Renal cortical epithelial cell (primary cell): ENCODE measurements at places on chromosomes 2 and 18. TPM values are rescaled to one million over a fixed set of nuclear protein-coding genes. Genes with fewer than 3 reads are reported as not detected.
A peak's percentile ranks its signal among the peaks of the same experiment; 100 is the strongest.

GRCh38 chr2:174444761-174445160, 42.1 kb downstream of the GPR155 start:
- DNase-seq, result no peak

- no peak for DNase-seq
Measured at GRCh38 chr18:76948345-76948744, 126.0 kb downstream of the ZNF236 start.

GRCh38 chr2:13009027-13009642, 292.4 kb downstream of the TRIB2 start:
- peak; percentile 38 for DNase-seq

- no peak for DNase-seq
Measured at GRCh38 chr2:1509271-1510065, 96.2 kb downstream of the TPO start.

- no peak for DNase-seq
Measured at GRCh38 chr2:43169987-43170386, 56.4 kb downstream of the ZFP36L2 start.

- DNase-seq, result no peak
Measured at GRCh38 chr2:217661378-217661777, 341.4 kb downstream of the TNS1 start.

Gene ZBTB7C
- total RNA-seq, result 0.17 and 0.99 TPM in 2 replicates

DNA sequence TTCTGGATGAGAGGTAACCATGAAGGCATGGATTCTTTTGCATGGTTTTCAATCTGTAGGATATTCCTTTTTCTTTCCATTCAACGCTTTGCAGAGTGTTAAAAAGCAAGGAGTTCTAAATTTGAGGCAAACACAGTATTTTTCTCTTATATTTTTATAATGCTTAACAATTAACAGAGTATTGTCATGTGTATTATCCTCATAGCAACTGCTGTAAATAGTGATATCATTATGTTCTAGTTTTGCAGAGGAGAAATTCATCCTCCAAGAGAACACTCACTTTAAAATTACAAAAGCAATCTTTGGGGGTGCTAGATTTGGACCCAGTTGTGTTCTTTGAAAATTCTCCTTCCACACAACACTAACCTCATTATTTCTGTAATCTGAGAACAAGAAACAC, 58.7 kb downstream of the RDH14 start:
- DNase-seq, result no peak

DNA sequence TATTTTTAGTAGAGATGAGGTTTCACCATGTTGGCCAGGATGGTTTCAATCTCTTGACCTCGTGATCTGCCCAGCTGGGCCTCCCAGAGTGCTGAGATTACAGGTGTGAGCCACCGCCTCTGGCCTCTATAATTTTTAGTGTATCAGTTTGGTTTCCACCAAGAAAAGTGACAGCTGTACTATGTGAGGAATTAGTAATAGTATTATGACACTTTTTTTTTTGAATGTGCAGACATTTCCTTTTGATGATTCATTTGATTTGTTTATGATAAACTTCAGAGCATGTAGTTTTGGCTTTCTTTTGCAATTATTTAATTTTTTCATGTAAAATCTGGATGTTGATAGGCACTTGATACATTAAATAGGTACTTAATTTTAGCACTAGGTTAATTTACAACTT, 61.5 kb downstream of the PTPN4 start:
- DNase-seq, result no peak
